ENCODE measurements at places on chromosomes 13 and 19. TPM values are rescaled to one million over a fixed set of nuclear protein-coding genes. Genes with fewer than 3 reads are reported as not detected.

- no peak for DNase-seq
Observed at GRCh38 chr13:91318886-91319285, 28.6 kb upstream of the MIR17HG start.

- no peak for DNase-seq
Observed at GRCh38 chr13:99218126-99218525, 17.5 kb downstream of the UBAC2 start.

DNA sequence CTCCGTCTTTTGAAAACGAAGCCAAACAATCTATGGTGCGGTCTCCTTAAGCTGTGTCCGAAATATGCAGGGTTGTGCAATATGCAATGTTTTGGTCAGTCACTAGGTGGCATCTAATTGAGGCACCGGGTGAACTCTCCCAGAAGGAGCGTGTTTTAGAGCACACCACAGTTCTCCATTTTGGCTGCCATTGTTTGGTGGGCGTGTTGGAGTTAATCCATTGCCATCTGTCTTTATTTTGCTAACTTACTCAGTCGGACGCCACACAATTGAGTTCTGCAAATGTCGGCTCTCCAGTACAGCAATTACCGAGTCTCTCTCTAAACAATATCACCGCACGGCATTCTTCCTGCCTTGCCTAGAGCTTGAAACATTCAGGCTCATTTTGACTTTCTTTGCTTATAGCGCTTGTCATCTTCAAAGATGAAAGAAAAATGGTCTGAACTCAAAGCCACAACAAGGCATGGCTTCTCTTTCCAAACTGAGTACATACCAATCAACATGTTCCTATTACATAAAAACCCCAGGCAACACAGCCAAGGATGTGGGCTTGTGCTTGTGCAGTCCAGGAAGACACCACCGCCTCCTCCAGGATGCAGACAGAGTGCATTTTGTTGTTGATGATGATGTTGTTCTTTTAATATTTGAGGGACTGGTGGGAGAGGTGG is 182.0 kb upstream of the SERP2 start:
- DNase-seq, result no peak

DNA sequence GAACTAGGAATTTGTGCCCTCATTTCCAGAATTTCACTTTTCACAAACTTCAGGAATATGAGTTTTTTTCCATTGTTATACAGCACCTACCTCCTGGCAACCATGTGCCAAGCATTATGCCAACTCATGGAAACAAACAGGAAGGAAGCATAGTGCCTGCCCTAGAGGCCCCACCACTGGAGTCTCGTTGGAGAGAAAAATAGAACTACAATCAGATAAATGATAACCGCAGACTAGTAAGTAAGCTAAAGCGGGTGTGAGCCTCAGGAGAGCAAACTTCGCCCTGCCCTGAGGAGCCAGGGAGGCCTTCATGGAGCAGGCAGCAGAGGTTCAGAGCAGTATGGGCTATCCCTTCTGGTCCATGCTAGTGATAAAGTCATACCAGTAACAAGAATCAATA is 75.9 kb downstream of the FRY start:
- DNase-seq, result no peak

DNA sequence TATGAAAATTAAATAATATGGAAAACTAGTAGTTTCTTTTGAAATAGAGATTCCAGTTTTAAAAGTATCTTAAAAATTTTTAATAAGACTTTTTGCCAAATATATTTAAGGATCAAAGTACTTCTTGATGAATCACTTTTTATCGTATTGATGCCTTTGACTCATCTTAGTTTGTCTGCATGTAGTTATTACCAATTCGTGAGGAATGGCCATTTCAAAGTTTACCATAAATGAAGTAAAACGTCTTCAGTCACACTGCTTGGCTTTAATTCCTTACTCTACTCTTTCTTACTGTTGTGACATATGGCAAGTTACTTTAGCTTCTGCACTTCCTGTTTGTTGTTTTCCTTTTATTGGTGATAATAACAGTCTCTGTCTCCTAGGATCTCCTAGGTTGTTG is 38.3 kb downstream of the NDFIP2 start:
- DNase-seq, result no peak

DNA sequence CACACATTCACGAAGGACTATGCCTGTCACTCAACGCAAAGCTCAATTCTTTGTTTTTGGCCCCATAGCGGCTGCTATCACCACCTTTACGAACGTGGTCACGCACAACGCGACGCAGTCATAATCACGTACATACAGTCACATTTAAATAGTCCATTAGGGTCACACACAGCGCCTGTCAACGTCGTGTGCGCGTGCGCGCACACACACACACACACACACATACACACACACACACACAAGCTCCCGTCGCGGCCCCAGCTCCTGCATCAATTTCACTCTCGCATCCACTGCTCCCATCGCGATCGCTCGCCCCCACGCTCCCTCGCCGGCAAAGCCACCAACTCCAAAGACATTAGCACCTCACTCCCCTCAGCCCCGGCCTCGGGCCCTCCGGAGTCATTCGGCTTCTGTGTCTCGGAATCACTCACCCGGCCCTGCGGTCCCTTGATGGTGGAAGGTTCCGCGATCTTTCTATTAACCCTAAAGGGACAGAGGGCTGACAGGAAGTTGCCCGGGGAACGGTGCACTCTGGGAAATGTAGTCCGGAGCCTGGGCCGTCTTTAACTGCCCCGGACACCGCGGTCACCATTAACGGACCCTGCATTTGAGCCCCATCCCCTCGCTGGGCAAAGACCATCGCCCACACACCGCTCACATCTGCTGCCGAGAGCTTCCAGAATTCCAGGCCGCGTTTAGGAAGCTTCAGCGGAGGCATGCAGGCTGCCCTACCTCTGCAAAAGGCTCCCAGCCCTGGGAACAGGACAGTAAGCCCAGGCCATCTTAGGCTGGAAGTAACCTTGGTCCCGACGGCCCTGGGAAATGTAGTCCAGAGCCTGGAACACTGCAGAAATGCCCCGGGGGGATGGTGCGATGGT is at the start of gene ZNF790:
Gene ZNF790 (minus strand): TSS at position 482 of the 878 bp plus-strand sequence. CDS start 12,768 bp downstream, outside the sequence.
- DNase-seq, result peak; percentile 77

DNA sequence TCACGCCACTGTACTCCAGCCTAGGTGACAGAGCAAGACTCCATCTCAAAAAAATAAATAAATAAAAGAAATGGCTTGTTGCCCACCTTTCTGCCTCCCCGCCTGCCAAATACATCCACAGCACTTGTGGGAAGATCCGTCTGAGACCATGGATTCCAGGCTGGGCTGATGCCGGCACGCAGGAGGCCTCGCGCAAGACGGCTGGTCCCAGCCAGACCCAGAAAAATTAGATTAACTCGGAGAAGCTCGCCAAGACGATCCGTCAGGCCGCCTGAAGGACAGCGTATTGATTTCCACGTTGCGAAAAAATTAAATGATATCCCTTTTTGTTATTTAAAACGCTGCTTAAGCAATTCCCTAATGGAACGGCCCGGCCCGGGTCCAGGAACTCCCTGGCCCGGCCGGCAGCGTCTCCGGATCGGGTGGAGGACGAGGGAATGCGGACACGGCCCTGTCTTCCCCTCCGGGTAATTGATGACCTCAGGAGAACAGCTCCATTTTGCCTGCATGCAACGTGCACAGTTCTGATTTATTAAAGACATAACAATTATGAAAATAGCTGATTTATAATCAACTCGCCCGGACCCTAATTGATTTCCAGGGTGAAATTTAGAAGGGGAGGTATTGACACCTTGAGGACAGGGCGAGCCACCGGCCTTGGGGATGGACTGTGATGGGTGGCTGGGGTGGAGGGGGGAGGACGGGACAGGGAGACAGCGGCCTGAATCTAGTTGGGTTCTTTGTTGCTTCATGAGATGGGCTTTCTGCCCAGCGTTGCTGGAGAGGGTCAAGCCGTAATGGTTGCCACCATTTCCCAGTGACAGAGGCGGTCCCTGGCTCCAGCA is 52.1 kb downstream of the ZNRF4 start:
- no peak for DNase-seq

GRCh38 chr13:30276178-30276577 is 31.2 kb downstream of the KATNAL1 start:
- DNase-seq, result no peak

- DNase-seq, result no peak
Observed at GRCh38 chr13:42102961-42103865, 54.8 kb downstream of the DGKH start.

- DNase-seq, result no peak
Observed at GRCh38 chr13:44088991-44089413, 209.3 kb downstream of the LACC1 start.

GRCh38 chr19:57027360-57027759 is 92.4 kb upstream of the USP29 start:
- DNase-seq, result no peak

PNKP gene
- 117 TPM for total RNA-seq

CYP4F2 gene
- not detected for total RNA-seq

PEX11G gene
- total RNA-seq, result 2.5 TPM

ZNF665 gene
- 3.1 TPM for total RNA-seq

APLP1 gene
- total RNA-seq, result 1.2 TPM

PCDH9 gene
- 0.18 TPM for total RNA-seq

KIR2DL1 gene
- not detected for total RNA-seq

DZIP1 gene
- 0.48 TPM for total RNA-seq

APOC4 gene
- total RNA-seq, result not detected

TUBA3C gene
- total RNA-seq, result not detected
